ENCODE measurements at places on chromosomes 5 and 9.

DNA sequence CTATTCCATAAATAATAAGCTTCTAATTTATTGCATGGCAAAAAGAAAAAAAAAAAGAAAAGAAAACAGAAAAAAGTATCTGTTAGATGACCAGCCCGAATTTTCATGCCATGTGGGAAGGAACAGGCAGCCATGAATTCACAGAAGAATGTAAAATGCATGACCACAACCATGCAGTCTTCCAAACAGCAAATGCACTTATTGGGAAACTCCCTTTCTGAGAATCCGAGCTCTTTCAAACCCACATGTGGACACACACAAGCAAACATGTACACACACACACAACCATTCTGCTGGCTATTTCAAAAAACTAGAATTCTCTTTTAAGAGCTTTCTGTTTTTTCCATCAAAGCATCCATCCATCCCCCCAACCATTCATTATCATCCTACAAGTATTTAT is 236.1 kb downstream of the DNAH5 start:
- DNase-seq, result no peak

- DNase-seq, result no peak
Measured at GRCh38 chr9:13718539-13718938, 439.0 kb upstream of the MPDZ start.

DNA sequence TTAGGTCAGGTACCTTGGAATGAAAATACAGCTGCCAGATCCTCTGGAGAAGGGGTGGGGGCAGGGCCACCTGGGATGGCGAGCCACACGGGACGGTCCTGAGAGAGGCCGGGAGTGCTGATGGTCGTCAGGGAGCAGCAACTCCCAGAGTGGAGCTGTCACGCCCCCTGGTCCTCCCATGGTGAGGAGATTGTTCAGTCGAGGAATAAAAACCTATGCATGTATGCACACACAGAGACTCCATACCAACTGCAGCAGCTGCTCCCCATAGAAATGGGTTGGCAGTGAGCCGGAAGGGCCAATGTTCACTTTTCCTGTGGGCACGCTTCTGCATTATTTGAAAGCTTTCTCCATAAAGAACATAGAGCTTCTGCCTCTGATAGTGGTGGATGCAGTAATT is 45.2 kb upstream of the SEMA4D start:
- DNase-seq, result no peak

DNA sequence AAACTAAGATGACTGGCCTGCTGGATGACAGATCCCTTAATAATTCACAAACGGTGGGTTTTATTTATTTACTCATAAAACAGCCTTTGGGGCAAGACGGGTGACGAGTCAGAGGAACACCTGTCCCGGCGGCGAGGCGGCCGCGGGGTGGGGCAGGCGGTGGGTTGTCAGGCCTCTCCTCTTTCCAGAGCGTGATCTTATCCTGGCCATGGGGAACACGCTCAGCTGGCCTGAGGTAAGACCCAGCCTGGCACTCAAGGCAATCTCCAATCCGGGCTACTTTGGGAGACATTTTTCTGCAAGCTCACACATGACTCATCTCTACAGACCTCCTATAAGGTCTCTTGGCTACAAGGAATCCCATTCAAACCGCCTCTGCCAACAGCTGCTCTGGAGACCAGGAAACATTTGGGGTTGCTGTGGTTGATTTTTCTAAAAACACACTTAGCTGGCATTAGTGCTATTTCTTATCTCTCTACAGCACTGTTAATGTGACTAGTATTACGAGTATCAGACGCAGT is 6.3 kb downstream of the RAPGEF1 start:
- no peak for DNase-seq

- DNase-seq, result no peak
Measured at GRCh38 chr5:131994533-131995226, 16.8 kb downstream of the ACSL6 start.

GRCh38 chr9:127949827-127950512 is 12.3 kb upstream of the DPM2 start:
- DNase-seq, result peak; percentile 78

- no peak for DNase-seq
Measured at GRCh38 chr5:134935711-134936602, 31.0 kb downstream of the PCBD2 start.

DNA sequence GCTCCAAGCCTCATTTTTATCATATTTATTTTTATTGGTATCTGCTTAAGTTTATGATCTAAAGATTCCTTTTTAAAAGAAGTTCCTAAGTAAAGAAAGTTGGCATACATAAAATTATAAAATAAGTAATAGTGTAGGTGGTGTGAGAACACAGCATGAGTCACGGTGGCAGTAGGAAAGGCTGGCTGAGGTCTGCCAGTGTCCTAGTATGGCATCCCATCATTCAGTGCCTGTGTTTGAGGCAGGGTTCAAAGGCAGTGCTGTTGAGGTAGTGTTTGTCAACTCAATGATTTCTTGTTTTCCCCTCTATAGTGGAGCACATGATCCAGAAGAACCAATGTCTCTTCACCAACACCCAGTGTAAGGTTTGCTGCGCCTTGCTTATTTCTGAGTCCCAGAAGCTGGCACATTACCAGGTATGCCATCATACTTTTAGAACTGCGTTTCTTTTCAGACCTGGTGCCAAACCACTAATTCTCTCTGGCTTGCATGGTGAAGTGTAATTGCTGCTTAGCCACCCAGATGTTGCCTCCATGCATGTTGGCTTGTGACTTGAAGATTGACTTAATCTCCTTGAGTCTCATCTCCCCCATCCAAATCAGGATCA is 18.4 kb downstream of the ZNF346 start:
- no peak for DNase-seq

DNA sequence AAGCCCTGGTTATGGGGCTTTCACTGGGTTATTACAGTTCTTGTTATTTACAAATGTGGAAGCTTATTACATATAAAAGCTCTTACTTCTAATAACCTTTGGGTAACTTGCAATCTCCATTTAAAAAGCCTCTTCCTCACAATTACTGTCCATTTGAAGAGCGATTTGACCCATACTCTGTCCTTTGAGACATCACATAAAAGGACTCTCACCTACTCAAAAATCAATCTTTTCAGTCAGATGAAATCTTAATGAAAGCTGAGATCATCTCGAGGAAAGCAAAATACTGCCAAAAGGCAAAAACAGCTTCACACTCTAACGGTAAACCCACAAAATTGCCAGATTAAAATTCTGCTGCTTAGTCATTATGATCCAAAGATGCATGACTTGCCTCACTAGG is 29.8 kb downstream of the ELAVL2 start:
- DNase-seq, result no peak

- no peak for DNase-seq
Measured at GRCh38 chr9:35730486-35730854, 1.5 kb downstream of the TLN1 start.

GRCh38 chr5:141952020-141952419 is 6.0 kb downstream of the PCDH12 start:
- no peak for DNase-seq

DNA sequence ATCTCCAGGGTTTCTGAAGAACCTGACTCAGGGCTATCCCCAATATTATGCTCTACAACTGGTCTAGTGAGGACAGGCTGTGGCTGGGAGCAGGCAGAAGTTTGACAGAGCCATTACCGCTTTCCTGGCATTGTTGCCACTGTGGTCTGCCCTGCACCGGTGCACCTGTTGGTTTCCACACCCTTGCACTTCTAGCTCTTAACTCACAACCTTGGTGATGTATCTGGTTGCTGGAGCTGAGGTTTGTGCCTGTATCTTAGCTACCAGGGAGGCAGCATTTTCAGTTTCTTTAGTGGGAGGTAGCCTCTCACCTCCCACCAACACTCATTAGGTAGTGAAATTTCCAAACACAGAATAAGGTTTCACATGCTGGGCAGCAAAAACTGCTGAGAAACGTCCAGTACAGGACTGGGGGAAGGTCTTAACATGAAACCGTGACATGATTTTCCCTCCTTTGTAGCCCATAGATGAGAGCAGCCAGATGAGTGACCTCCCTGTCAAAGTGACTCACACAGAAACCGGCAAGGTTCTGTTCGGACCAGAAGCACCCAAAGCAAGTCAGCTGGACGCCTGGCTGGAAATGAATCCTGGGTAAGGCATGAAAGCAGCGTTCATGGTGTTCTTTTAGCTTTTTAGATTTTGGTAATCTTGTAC is 57.7 kb downstream of the SMARCA2 start:
- DNase-seq, result no peak

DNA sequence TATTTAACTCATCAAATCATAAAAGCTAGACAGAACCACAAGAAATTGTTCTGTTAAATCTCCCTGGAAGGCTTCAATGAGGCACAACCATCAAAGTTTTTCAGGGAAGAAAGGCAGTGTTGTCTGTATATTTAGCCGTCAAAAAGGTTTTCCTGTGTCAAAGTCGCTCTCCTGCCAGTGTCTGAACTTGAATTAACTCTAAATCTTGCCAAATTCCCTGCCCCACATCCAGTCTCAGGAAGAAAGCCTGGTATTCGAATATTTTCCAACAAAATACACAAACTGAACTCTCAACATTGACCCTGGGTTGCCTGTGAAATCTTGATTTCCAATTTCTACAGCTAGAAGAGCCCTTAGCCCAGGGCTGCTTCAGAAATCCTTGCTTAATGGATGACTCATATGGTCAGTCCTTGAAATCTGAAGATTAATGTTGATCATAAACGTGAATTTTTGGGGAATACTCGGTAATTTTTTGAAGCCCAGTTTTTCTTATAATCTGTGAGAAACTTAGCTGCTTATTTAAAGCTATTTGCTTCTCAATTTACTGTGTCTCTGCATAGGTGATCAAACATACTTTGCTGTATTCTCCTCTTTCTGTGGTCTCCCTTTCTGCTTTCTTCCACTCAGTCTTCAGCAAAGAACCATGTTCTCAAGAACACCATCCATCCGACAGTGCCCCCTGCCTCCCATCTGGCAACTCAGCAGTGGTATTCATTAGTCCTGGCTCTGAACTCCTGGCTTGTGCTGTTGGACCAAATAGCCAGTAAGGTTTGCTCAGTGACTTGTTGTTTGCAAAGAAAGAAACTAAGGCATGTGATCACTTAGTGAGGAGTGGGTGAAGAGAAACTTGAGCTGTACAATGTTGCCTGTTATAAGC is 58.9 kb downstream of the NREP start:
- peak; percentile 6 for DNase-seq

DNA sequence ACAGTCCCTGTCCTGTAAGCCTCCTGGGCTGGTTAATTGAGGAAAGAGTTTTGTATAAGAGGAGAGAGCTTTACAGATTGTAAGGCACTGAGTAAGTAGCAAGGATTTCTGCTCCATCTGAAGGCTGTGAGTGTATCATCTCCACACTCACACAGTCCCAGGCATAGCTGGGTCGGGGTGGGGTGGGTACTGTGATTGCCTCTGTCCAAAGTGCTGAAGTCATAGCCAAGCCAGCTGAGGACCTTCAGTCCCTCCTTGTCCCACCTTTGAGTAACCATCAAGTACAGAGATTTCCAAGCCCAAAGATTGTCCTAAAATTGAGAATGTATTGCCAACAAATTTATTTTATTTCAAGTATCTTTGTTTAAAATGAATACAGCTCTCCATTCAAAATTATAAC is 5.5 kb upstream of the DNAJB5 start:
- DNase-seq, result no peak

GRCh38 chr9:91904588-91905236 is 45.3 kb downstream of the ROR2 start:
- DNase-seq, result no peak

DNA sequence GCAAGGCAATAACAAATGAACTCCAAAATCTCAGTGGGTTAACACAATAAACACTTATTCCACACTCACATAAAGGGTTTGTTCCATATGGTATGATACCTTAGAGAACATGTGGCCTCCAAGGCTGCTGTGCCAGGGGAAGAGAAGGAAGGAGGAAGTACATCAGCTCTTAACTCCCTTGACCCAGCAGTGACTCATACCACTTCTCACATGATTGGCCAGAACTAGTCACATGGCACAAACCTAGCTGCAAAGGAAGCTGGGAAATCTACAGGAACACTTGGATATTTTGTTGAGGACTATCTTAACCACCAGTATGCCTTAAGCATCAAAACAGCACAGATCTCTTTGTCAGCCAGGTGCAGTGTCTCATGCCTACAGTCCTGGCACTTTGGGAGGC is 99.3 kb downstream of the SLIT3 start:
- no peak for DNase-seq

GRCh38 chr5:177256296-177256695 is 47.2 kb downstream of the RAB24 start:
- DNase-seq, result no peak

GRCh38 chr9:115416299-115416698 is 298.3 kb upstream of the TNC start:
- no peak for DNase-seq

DNA sequence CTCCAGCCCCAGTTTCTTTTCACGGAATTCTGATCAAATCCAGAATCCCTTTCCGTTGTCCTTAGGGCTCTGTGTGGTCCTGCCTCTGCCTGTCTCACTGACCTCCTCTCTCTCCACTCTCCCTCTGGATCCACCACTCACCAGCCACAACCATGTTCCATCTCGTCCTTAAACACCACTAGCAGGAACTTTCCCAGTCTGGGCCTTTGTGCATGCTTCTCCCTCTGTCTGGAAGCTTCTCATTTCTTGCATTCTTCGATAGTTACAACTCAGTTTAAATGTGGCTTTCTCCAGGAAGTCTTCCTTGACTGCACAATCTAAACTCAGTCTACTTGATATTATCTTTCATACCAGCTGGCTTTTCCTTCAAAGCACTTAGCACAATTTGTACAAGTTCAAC is 117.7 kb upstream of the MSX2 start:
- no peak for DNase-seq

GRCh38 chr9:98009936-98010335 is 26.8 kb downstream of the ANP32B start:
- DNase-seq, result no peak

DNA sequence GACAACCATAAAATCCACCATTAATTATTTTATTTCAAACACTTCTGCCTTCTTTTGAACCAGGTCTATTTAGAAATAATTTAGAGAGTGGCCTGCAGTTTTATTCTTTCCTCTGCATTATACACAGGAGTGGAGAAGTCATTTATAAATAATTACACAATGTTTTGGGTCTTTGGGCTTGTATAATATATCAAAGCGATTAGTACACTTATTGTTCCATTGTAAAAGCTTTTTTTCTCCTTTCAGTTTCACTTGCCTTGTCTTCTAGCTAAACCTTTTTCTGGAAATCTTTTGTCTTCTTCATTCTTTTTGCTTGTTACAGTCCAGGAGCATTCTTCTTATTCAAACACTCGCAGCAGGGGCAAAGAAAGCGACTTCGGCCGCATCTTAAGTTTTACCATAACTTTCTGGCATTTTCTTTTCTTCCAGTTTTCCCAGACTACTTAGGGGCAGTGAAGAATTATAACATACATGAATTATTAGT is 7.3 kb upstream of the NEUROG1 start:
- DNase-seq, result no peak

- no peak for DNase-seq
Measured at GRCh38 chr5:167968837-167969236, 322.6 kb upstream of the WWC1 start.

- DNase-seq, result no peak
Measured at GRCh38 chr9:121138561-121138960, 63.1 kb downstream of the RAB14 start.

DNA sequence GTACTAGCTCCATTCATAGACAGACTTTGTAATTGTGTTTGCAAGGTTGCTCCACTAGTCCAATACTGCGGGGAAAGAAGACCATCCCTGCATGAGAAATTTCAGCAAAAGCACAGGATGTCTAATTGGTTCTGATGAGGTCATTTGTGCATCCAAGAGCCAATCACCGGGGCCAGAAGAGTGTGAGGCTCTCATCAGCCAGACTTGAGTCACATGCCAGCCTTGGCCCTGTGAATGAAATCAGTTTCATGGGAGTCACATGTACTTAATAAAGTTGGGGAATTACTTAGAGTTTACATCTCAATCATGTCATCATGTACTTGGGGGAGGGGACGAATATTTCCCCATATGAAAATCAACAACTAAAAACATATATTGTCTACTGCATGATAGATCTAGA is 1236.0 kb downstream of the MAT2B start:
- DNase-seq, result no peak
